ENCODE measurements at places on chromosomes 16 and 17.
A peak's percentile ranks its signal among the peaks of the same experiment; 100 is the strongest.

DNA sequence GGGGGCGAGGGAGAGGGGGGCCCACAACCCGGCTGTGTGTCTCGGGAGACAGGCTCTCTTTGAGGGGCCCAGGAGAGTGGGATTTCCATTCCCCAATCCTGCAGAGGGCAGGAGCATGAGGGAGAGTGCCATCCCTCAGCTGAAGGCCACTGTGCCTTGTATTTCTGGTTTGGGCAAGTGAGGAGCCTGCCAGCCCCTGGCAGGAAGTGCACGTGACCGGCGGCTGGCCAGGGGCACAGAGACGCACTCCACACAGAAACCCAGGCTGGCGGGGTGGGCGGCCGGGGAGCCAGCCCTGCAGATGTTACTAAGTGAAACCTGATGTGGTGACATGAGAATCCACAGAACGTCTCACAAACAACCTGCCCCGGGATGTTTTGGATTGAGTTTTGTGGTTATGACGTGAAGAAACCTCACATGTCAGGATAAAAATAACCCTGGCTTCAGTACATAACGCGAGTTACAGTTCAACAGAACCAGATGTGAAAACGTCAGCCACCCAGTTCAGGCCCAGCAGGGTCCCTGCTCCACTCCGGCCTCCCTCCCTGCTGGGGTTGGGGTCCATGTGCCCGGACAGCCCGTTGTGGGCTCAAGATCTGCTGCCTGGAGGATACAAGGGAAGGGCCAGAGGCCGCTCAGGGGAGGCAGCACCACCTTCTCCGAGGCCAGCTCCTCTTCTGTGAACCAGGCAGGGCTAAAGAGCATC, 51.7 kb upstream of the MTSS2 start:
- DNase-seq: peak; percentile 93

DNA sequence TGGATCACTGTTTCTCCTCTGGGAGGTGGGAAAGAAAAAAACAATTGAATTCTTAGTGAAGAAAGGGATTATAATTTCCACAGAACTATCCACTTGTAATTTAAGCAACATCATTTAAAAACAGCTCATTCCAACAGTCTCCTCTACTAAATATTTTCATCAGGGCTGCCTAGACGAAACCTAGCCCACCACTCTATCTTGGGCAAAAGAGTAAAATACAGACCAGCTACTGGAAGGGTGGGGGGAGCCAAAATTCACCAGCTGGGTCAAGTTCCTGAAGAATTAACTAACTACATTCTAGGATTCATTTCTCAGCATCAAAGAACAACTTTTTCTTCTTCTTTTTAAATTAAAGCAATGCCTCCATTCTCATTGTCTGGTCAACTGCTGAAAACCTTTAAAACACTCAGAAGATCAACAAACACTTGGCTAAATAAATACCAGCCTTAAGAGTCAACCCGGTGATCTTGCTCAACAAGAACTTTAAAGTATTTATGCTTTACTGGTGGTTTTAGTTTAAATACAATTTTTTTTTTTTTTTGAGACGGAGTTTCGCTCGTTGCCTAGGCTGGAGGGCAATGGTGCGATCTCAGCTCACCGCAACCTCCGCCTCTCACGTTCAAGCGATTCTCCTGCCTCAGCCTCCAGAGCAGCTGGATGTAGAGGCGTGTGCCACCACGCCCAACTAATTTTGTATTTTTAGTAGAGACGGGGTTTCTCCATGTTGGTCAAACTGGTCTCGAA, 25.2 kb downstream of the KANSL1 start:
- DNase-seq: no peak

DNA sequence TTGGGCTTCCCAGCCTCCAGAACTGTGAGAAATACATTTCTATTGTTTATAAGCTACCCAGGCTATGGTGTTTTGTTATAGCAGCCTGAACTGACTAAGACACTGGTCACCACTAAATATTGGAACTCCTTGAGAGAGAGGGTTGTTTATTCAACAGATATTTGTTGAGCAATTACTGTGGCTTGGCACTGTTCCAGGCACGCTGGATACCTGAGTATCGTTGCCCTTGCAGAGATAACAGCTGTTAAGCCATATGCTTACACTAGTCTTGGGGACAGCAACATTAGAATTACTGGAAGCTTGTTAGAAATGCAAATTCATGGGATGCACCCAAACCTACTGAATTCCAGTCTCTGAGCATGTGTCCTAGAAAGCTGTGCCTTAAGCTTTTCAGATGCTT, 230.7 kb downstream of the HS3ST4 start:
- no peak for DNase-seq

- DNase-seq: no peak
Observed at GRCh38 chr16:88886845-88887521, 20.5 kb upstream of the PABPN1L start.

- no peak for DNase-seq
Observed at GRCh38 chr16:57102888-57103851, 10.8 kb downstream of the CPNE2 start.

DNA sequence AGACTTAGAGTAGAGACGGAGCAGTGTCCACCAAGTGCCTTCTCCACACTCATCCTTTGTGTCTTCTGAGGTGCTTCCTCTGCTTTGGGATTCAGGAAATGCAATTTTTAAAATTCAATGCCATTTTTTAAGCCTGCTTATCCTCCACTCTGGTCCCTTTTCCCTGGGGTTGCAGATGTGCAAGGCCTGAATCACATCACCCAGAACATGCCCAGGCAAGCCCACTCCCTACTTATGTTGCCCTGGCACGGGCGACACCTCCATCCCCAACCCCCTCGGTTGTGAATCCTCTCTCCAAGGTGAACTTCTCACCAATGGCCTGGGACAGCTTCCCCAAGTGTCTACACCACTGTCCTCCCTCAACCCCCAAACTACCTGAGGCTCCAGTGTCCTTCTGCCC, 116.2 kb downstream of the C17orf67 start:
- no peak for DNase-seq

GRCh38 chr17:11996722-11997146, 541 bp downstream of the ZNF18 start:
- DNase-seq: peak; percentile 57

- no peak for DNase-seq
Observed at GRCh38 chr16:77853161-77853560, 64.8 kb downstream of the VAT1L start.

- DNase-seq: no peak
Observed at GRCh38 chr17:28724500-28725165, 1.4 kb downstream of the TLCD1 start.

DNA sequence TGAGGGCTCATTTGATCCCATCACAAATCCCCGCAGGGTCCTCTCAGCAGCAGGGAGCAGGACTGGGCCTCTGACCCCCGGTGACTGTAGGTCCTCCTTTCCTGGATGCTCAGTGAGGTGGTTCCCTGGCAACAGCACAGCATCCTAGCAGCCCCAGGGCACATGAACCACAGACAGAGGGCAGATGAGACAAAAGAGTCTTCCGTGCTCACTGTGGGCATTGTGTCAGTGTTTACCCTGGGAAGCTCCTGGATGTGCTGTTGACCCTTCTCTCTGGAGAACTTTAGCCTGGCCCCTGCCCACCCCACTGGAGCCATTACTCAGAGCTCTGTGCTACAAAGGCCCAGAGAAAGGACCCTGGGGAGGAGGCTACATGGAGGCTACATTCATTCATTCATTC, 21.7 kb upstream of the TMEM220 start:
- no peak for DNase-seq

DNA sequence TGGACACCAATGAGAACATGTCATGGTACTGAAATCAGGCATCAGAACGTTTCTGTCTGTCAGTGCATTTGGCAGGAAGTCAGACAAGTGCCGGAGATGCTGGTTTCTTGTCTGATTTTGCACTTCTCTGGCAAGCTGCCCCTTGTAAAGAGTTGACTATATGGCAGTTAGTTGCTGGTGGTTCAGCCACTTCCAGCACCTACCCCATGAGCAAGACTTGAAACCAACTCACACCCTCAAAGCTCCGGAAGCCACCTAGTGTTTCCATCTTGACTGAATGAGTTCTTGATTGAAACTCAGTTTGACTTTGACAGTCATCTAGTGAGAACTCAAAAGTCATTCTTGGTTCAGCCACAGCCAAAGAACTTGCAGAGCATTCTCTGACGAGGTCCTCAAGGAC, 225.1 kb downstream of the SPECC1 start:
- peak; percentile 81 for DNase-seq

DNA sequence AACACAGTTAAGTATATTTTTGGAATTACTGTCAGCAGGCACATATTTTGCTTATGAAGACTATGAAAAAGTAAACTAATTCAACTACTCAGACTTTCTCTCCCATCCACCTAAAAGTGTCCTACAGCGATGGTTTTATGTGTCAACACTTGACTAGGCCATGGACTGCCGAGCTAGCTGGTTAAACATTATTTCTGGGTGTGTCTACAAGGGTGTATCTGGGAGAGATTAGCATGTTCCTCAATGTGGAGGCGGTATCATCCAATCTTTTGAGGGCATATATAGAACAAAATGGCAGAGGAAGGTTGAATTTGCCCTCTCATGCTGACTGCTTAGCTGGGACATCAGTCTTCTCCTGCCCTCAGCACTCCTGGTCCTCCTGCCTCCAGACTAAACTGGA, 82.7 kb upstream of the CDYL2 start:
- DNase-seq: no peak

DNA sequence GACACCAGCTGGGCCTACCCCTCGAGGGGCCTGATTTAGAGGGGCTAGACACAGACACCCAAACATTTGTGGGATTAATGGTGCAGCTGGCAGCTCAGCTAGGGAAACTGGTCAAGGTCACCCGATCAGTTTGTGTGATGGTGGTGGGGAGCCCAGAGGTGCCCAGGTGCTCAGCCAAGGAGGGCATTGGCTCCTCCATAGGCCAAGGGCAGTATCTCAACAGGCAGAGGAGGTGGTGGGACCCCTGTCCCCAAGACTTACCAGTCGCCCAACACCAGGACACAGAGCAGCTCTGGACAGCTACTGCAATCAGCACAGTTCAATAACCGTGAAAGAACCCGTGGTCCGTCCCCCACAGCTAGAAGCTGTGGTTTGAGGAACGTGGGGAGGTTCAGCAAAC, 120.9 kb downstream of the C16orf78 start:
- DNase-seq: no peak

- no peak for DNase-seq
Observed at GRCh38 chr17:881778-882177, 97.8 kb downstream of the NXN start.

DNA sequence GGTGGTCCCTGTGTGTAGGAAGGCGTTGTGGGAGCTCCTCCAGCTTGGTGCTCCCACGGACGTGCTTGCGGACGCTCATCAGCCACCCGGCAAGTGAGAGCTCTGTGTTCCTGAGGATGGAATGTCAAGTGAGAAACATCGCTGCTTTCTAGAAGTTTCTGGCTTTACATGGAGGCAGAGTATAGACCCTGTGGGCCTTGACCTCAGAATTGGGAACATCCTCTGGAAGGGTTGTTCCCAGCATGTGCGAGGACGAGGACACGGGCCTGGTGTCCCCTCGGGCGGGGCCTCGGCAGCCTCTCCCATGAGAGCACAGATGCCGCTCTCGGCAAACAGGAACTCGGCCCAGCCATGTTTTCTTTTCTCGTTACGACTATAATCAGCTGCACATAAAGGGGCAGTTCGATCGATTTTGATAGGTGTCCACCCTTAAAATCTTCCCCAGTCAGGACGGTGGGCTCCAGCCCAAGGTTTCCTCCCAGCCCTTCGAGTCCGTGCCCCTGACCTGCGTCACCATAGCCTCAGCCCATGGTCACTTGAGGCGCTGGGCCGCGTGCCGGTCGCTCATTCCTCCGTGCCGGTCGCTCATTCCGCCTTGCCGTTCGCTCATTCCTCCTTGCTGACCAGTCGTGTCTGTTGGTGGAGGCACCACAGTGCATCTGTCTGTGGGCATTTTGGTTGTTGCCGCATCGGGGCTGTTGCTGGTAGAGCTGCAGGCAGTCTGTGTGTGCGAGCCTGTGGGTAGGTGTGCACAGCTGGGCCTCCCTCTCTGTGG, 91.3 kb upstream of the ZNF750 start:
- peak; percentile 5 for DNase-seq

- DNase-seq: no peak
Observed at GRCh38 chr17:77510133-77510796, 369.5 kb downstream of the SEC14L1 start.

DNA sequence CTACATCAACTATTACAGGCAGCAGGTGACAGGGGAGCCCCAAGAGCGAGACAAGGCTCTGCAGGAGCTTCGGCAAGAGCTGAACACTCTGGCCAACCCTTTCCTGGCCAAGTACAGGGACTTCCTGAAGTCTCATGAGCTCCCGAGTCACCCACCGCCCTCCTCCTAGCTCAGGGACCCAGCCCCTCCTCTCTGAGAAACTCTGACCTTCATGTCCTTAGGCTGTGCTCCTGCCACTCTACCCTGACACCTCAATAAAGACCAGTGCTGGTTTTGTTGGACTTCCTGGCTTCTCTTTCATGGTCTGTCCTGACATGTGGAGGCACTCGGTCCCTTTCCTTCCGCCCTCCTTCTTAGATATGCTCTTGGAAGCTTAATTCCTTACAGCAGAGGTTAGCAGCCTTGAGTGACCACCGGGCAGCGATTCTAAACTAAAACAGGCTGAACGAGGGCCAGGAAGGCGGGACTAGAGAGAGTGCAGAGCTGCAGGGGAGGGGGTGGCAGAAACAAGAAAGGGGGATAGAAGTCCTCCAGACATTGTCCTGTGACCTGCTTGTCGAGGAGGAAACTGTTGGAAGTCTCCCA, 915 bp downstream of the AHSP start:
- no peak for DNase-seq

DNA sequence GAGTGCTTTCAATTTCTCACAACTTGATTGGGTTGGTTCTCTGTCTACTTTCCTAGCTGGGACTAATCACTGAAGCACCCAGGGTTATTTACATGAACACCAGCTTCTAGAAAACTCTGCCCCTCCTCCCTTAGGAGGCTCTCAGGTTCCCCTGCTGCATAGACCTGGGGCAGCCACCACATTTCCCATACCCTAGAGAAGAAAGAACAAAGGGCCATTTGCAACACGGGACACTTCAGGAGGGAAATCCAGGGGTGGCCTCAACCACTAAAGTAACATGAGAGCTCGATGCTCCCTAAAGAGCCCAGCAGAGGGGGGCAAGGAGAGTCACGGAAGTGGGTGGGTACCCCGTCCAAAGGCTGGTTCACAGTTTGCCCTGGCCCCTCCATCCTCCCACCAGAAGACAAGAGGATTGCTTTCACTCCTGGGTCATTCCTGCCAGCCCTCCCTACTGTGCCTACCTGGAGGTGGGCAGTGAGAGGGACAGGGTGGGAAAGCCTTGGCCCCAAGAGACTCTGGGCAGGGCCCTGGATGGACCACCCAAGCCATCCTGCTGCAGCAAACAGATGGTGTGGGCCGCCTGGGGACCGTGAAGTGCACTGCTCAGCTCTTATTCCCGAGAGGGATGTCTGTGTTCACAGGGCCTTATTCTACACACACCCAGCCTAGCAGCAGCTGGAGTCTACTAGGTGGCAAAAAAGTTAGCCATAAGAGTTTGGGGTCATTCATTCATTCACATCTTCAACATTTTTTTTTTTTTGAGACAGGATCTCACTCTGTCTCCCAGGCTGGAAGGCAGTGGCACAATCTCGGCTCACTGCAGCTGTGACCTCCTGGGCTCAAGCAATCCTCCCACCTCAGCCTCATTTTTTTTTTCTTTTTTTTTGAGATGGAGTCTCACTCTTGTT, 392.1 kb downstream of the SOX9 start:
- DNase-seq: no peak

GRCh38 chr17:69282002-69282401, 44.9 kb downstream of the ABCA5 start:
- DNase-seq: no peak
